Left cardiac atrium (tissue), 4 donors: ENCODE measurements at places on chromosomes 6 and 20. TPM values are rescaled to one million over a fixed set of nuclear protein-coding genes. Genes with fewer than 3 reads are reported as not detected.

GRCh38 chr20:6959900-6960312 is 192.4 kb downstream of the BMP2 start:
- DNase-seq = no peak

GRCh38 chr6:107539849-107540464 is 50.0 kb downstream of the SOBP start:
- DNase-seq = no peak

DNA sequence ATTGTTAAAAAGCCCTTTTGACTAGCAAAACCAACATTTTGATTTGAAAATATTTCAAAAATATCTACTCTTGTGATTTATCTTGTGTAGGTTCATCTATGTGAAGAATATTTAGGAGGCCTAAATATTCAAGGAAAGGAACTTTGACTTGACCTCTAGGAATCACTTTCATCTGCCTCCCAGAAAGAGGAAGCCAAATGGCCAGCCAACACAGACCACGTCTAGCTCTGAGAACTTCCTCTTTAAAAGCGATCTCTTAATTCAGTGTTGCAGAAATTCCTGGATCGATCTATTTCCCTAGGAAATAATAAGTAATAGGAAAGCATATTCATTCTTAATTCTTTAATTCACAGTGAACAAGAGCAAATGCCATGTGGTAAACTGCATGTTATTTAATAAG is 9.6 kb upstream of the MOXD1 start:
- DNase-seq = no peak

DNA sequence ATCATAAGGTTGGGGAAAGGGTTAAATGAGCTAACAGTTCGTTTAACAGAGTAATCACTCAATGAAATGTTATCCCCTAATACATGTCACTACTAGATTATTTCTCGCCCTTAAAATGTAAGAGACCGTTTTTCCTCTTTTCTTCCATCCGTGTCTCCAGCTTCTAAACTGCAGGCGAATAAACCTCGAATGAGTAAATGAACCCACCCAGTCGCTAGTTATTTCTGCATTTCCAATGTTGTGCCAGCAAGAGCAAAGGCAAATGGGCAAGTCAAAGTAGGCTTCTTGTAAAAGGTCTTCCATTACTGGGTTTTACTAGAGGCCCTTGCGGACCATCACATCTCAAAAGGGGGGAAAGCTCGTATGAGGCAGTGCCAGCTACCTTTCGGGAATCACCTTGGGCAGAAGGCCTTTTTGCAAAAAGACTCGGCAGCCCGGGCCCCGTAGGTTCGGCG is 400 bp upstream of the SMAP1 start:
- DNase-seq = no peak

DNA sequence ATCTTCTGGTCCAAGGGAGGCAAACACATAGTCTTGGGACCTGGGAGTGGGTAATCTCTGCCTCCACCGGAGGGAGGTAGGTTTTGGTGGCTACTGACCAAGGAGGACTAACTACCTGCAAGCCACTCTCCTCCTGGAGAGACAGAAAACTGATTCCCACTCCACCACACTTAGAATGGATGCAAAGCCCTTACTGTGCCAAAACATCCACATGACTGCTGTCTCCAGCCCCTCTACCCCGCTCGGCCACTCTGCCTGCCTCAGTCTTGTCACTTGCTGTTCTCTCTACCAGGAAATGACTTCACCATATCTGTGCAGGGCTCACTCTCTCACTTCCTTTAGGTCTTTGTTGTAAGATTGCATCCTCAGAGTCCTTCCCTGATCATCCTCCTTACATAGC is 129.5 kb upstream of the ARG1 start:
- no peak for DNase-seq

DNA sequence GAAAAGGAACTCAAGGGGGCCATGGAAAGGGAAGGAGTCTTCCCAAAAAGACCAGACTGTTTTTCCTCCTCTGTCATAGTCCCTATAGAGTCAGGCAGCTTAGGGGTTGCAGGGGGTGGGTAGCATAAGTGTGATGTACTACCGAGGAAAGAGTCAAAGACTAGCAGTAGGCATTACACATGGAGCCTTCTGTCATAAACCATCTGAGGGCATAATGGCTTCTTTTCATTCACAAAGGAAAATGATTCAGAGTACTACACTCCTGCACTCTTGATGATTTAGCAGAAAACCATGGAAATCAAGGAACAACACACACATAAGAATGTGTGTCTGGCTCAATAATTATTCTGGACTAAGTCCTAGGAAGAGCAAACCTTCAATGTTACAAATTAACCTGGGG is 14.9 kb downstream of the PLN start:
- no peak for DNase-seq

DNA sequence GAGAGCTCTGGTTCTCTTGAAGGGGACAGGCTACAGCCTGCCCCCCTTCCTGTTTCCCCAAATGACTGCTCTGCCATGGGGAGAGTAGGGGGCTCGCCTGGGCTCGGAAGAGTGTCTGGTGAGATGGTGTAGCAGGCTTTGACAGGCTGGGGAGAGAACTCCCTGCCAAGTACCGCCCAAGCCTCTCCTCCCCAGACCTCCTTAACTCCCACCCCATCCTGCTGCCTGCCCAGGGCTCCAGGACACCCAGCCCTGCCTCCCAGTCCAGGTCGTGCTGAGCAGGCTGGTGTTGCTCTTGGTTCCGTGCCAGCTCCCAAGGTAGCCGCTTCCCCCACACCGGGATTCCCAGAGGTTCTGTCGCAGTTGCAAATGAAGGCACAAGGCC is 9.8 kb downstream of the VEGFA start:
- DNase-seq = peak; percentile 45

GRCh38 chr20:34529742-34530141 is 13.5 kb downstream of the DYNLRB1 start:
- no peak for DNase-seq

DNA sequence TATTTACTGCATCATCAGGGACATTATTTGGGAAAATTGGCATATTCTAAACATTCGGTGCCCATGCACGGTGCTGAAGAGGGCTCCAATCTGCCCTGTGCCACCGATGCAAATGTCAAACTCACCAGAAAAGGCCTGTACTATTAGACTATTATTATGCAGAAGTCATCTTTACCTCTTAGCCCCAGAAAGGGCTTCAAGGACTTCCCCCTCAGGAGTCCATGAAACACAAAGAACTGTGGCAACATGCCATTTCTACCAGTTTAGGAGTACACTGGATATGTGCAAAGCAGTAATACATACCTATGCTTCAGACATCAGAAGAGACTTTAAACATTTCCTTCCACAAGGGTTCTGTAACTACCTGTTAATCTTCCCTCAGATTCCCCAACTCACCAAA is 8.6 kb downstream of the DIDO1 start:
- DNase-seq = no peak

GRCh38 chr20:13442986-13443385 is 195.7 kb downstream of the TASP1 start:
- no peak for DNase-seq

DNA sequence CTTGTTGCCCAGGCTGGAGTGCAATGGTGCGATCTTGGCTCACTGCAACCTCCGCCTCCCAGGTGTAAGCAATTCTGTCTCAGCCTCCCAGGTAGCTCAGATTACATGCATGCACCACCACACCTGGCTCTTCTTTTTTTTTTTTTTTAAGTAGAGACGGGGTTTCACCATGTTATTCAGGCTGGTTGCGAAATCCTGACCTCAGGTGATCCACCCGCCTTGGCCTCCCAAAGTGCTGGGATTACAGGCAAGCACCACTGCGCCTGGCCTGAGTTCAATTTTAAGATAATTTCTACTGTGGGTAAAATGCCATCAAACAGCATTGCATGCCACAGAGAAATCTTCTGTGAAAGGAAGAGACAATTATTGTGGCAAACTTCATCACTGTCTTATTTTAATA is 633.1 kb downstream of the KIF16B start:
- DNase-seq = no peak

DNA sequence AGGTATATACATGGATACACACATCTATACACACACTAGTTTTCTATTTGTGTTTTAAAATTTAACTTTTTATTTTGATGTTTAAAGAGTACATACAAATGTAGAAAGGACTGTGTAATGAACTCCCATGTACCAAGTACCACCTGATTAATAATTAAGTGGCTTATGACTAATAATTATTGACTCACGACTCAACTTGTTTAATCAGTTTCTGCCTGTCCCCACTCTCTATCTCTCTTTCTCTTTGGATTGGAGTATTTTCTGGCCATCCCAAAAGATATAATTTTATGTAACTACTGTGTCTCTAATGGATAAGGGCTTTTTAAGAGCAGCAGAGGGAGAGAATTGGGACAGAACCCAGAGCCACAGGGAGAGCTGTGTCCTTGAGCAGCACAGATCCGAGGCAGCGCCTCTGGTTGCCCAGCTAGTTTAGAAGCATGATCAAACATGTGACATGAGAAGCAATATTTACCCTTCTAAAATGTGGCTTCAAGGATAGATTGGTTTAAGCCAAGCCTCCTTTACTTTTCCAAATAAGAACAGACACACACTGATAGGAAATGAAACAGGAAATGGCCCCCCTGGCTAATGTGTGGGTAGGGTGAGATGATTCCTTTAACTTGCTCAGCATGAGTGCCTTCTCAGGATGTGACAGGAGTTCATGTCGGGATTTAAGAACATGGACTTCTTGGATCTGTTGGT is 81.0 kb downstream of the ERMARD start:
- DNase-seq = no peak

- no peak for DNase-seq
Measured at GRCh38 chr6:33123732-33124524, 48.1 kb downstream of the HLA-DPB1 start.

GRCh38 chr6:161462148-161462547 is 188.3 kb upstream of the AGPAT4 start:
- DNase-seq = no peak

Gene RIMS4
- total RNA-seq = 0.80 TPM

Gene BPIFA1
- total RNA-seq = not detected

Gene LHFPL5
- total RNA-seq = not detected

Gene PGC
- total RNA-seq = not detected

Gene FAM209A
- total RNA-seq = not detected
